Fibroblast of the aortic adventitia (primary cell): ENCODE measurements at places on chromosomes 2 and 18.

GRCh38 chr2:240509667-240510512 lies 47.9 kb downstream of the ANKMY1 start:
- DNase-seq: no peak

GRCh38 chr18:13054336-13054735 lies 63.2 kb downstream of the CEP192 start:
- DNase-seq: no peak

GRCh38 chr2:200127848-200128247 lies 172.5 kb downstream of the MAIP1 start:
- DNase-seq: peak; percentile 29

- DNase-seq: no peak
Measured at GRCh38 chr2:7513834-7514233, 596.6 kb downstream of the RNF144A start.

- no peak for DNase-seq
Measured at GRCh38 chr2:105808423-105809096, 63.8 kb downstream of the NCK2 start.

DNA sequence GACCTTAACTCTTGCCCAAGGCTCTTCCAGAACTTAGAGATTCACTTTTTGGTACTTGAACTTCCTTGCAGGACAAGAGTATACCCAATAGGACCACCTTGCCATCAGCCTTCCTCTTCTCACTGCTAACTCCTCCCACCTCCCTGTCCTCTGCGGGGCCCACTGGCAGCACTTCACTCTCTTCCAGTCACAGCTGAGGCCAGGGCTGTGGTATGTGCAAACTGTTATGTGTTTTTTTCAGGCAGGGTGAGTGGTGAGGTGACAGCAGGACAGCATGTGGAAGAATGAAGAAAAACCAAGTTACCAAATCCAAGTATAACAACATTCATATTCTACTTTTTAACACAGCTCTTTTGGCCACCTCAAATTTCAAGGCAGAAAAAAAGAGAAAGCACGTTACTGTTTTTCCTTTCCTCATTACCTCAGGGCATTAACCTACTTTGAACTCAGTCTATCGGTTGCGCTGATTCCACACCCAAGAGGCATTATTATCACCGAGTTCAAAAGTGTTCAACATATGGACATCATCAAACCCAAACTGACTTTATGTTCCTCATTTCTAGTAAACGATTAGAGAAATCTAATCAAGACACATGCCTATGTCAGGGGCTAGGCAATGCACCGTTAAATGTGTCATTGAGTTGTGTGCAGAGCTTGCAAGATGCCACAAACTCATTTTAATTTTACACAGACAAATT lies 605.2 kb upstream of the SYT4 start:
- no peak for DNase-seq

GRCh38 chr2:68236103-68236734 lies 16.1 kb downstream of the PPP3R1 start:
- DNase-seq: no peak

GRCh38 chr2:237876951-237877491 lies 17.6 kb downstream of the RAMP1 start:
- DNase-seq: no peak

DNA sequence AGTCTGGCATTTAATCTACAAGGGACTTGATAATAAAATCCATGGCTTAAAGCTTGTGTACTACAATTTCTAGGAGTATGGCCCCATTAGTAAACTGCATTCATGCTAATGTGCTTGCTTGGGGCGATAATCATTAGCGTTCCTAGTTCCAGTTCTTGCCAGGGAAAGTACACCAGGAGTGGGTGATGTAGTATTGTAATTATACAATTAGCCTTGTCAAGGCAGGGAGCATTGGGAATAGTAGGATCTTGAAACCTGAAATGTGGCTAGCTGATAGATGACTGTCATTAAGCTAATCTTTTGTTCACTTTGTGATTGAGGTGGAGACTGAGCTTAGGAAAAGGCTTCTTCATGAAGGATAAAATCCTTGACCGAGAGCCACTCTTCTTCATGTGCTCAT lies 989.2 kb downstream of the CPS1 start:
- no peak for DNase-seq

GRCh38 chr2:236507393-236508085 lies 62.1 kb upstream of the ACKR3 start:
- peak; percentile 23 for DNase-seq

DNA sequence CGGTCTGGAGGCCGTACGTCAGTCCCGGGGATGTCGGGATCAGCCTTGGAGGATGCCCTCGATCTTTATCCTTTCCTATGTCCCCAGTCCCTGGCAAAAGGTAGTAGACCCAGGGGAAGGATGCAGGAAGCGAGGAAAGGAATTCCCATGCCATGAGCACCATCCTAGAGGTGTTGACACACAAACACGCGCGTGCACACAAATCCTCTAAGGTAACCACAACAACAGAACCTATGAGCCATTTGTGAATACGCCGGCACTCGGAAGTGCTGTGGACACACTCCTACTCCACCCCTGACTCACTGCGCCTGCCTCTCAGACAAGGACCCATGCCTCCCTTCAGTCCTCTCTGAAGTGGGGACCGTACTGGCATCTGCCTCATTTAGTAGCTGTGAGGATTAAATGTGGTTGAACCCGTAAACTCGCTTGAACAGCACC lies 11.3 kb upstream of the MLPH start:
- peak; percentile 36 for DNase-seq

GRCh38 chr2:88590998-88591613 lies 36.2 kb downstream of the EIF2AK3 start:
- DNase-seq: peak; percentile 83

GRCh38 chr2:204234248-204234647 lies 297.7 kb downstream of the ICOS start:
- DNase-seq: no peak

DNA sequence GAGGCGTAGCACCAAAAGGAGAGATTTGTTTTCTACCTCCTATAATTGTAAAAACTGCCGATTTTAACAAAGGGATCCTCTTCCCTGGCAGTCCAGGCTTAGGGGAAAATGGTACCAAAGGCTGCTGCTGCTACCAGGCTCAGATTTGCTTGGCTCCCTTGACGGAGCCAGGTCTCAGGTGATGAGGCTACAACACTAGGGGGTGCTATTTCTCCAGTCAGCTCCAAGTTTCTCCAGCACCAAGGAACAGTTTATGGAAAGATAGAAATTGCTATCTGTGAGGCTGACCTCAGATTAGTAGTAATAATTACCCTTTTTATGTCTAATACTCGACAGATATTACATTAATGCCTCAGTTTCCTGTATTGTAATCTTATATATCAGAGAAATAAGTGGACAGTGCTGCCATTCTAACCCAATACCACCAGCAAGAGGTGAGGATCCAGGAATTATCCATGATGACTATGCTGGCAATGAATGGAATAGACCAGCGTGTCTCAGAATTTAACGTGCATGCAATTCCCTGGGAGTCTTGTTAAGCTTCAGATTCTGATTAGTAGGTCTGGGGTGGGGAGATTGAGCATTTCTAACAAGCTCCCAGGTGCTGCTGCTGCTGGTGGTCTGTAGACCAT lies 111.3 kb downstream of the ESCO1 start:
- peak; percentile 65 for DNase-seq

GRCh38 chr2:80670763-80671162 lies 366.2 kb upstream of the LRRTM1 start:
- DNase-seq: no peak

GRCh38 chr2:189191766-189192165 lies 12.2 kb upstream of the COL5A2 start:
- peak; percentile 74 for DNase-seq

DNA sequence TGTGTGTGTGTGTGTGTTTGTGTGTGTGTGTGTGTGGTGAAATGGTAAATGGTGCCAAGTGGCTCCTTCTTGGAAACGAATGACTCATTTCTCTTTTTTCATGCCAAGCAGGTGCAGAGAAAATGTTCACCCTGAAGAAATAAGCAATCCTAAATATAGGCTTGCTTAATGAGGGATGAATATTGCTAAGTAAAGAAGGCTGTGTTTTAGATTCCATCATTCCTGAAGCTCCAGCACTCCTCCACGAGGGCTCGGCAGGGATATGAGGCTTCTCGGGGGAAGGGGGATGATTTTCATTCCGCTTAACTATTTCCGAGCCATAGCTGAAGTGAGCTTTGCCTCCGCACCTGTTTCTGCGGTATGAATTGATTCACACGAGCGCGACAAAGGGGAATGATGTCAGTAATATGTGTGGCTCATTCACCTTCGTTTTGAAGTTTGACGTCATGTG lies 72.9 kb downstream of the TSN start:
- DNase-seq: no peak

GRCh38 chr2:71743995-71744675 lies 290.8 kb downstream of the DYSF start:
- no peak for DNase-seq

DNA sequence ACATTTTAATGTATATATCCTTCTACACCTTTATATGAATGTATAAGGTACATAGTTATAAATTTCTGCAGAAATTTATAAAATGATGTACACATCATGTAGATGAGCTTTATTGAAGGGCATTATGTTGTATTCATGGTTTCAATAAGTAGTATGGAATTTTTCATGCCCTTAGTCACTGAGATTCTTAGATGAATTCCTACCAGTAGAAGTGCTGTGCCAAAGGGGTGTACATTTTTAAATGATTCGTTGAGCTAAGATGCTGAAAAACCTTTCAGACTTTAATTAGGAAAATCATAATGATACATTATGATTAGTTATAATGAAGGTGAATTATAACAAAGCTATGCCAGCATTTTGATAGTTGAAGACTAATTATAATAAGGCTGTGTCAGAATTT lies 115.2 kb downstream of the ZNF236 start:
- peak; percentile 8 for DNase-seq

DNA sequence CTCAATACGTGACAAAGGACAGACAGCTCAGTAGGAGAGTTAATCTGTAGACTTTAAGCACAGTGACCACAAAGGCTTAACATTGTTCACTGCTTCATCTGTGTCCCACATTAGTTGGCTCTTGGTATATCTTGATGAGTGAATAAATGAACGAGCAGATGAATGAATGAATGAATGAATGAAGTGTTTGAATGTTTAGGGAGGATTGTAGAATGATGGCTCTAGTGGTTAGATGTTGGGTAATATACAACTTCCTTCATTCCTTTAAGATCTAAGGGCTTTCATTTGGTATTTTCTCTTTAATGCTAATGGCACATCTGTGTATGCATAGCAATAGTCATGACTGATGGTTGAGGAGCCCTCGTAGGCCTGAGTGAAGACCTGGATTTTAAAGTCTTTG lies 40.5 kb downstream of the ZNF407 start:
- no peak for DNase-seq

GRCh38 chr2:234840336-234840735 lies 111.5 kb upstream of the SH3BP4 start:
- peak; percentile 97 for DNase-seq

DNA sequence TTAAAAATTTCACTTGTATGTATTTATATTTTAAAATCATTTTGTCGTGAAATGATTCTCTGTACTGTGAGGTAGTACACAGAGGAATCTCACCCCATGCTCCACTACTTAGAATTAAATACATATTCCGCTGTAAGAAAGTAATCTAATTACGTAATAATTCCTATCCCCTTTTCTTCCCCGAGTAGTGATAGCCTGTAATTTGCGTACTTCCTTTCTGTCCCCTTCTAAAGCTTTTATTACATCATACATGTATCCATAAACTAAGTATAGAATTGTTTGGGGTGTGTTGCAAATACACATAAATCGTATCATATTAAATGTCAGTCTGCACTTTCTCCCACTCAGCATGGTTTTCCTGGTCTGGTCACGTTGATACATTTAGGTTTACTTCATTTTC lies 12.4 kb upstream of the CHCHD5 start:
- DNase-seq: no peak

- DNase-seq: no peak
Measured at GRCh38 chr2:8573234-8573941, 108.5 kb upstream of the ID2 start.

GRCh38 chr18:79368681-79369080 lies 27.0 kb upstream of the NFATC1 start:
- no peak for DNase-seq

DNA sequence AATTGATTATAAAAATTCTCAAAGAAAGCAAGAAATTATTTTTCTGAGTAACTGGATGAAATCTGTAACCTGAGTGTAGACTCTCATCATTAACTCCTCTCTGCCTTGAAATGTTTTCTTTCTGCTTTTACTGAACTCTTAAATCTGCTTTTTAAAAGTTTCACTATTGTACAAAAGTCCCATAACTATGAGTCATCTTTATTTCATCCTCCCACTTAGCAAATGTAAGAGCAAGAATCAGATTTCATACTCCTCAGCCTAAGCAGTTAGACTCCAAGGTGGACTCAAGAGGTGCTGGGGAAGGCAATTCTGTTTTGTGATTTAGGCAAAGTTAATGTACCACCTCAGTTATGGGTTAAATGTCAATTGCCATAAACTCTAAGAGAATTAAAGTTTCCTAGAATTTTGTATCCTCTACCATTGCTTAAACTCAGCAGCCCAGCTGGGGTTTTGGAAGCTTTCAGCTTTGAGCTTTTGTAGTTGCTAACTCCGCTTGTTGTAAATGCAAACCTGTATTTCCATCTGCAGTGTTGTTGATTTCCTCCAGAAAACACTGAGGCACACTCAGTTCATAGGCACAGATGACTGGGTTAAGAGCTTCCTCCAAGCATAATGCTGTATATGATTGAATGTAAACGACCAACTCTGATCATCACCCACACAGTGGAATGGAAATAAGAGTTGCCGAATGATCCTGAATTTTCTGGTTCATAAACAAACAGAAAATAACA lies 268.8 kb downstream of the ARHGAP15 start:
- DNase-seq: peak; percentile 49

DNA sequence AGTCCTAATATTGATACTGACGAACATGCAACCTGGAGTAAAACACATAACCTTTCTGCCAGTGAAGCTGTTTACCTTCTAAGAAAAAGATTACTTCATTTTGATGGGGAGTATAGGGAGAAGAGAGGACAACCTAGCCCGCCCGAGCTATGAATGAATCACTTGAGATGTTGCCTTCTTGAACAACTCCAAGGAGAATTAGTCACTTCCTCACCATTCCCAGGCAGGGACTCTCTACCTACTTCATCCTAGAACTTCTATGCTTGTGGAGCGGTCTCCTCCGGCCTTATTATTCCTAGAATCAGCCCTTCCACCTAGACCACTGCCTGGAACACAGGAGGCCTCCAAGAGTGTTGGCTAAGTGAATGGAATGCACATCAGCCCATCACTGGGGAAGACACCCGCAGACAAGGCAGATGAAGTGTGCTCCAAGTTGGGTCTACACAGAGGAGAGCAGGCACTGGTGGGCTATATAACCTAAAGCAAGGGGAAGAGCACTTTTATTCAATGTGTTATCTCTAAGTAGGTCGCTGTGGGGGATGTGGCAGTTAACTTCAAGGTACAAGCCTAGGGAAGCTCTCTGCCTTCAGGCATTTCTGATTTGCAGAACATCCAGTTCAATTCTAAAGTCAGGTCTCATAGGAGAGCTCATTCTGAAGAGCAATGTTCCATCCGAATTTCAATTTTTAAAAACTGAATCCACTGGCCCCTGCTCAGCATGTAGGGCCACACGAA lies 57.4 kb downstream of the STK39 start:
- peak; percentile 61 for DNase-seq

- DNase-seq: peak; percentile 25
Measured at GRCh38 chr2:180184506-180184905, 177.4 kb upstream of the CWC22 start.
